Fibroblast of skin of left biceps (primary cell): ENCODE measurements at places on chromosomes 5 and 9.

GRCh38 chr5:109961751-109962150, 272.0 kb downstream of the MAN2A1 start:
- no peak for DNase-seq

DNA sequence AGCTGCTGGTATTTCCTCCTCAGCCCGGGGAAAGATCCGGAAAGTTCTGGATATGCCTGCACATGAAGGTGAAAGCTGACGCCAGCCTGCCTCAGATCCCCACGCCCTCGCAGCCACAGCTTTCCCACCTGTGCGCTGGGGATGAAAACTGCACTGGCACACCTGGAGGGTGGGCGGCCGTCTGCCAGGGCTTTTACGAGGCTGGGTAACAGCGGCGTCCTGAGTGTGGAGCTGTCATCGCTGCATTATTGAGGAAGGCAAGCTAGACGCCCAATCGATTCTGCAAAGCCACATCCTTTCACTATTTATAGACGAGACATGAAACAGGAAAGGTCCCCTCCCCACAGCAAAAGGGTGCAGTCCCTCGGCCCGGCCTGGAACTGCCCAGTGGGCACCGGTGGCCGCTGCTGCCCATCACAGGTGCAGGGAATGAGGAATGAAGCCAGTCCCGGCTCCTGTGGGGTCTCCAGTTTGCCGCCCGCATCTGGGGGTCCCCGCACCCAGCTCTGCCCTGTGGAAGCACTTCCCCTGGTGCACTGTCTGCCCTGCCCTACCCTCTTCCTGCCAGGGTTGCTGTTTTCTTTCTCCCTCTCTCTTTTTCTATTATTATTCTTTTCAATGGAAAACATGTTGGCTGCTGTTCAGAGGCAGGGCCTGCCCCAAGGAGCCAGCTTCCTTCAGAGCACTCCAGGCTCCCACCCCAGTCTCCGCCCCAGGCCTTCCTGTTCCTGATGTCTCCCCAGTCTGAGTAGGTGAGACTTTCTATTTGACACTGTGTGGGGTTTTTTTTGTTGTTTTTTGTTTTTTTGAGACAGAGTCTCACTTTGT, 7.0 kb downstream of the NOTCH1 start:
- DNase-seq, result no peak

DNA sequence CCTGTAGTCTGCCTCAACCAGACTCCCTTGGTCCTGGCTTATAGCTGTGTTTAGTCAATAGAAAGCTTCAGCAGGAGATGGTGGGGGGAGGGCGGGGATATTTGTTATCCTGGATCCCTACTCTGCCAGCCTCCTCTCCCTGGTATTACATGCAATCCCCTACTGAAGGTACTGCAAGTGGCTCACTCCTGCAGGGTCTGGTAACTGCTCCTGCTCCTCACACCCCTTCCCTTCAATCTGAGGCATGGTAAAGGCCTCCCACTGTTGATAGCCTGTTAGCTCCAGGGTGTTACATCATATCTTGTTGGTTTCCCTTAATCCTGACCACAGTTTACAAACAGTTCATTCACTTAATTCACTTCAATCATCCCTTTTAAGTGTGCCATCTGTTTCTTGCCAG, 137.5 kb downstream of the AP3B1 start:
- DNase-seq, result no peak

GRCh38 chr5:178325311-178325678, 92.7 kb upstream of the PHYKPL start:
- DNase-seq, result no peak

DNA sequence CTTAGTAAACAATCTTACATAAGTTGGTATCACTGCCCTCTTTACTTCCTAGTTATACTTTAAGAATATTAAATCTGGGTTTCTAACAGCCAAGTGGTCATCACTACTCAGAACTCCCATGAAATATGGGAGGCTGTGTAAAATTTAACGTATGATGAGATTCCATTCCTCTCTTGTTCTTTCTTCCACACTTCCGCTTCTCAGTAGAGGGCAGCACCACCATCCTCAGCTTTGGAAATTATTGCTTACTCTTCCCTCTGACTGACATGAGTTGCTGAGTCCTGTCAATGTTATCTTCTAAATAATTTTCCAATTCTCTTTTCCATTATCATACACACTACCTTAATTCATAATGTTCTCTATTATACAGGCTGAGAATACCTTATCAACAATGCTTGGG, 194.0 kb downstream of the RFX3 start:
- DNase-seq, result no peak

DNA sequence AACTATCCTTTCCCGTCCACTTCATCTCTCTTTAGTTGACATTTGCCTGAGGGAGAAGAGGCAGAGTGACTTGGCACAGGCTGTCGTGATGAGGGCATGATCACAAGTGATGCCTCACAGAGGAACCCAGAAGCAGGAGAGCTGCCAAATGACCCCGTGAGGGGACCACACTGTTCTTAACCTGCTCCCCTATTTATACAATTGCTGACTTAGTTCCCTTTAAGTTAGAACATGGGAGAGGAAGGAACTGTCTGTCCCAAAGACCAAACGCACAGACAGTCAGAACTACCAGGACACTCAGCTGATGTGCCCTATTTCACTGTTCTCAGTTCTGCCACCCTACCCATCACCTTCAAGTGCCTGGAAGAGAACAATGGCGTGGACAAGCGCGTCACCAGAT, 73.7 kb downstream of the SLC1A3 start:
- DNase-seq, result no peak

DNA sequence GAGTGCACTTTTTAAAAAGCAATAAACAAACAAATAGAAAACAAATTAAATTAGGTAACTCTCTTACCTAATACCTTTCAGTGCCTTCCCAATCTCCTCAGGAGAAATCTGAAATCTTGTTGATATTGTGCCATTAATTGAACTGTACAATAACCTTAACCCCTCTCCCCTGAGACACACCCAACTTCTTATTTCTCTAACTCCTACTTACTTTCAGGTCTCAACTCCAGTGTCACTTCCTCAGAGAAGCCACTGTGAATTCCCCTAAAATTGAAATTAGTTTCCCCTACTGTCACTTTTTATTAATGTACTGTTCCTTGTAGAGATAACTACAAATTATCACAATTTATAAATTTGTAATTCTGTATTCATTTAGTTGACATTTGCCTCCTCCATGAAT, 295.3 kb upstream of the TNC start:
- no peak for DNase-seq

GRCh38 chr5:10323588-10324488, 16.1 kb upstream of the CMBL start:
- DNase-seq, result no peak

GRCh38 chr9:75130621-75131230, 42.4 kb downstream of the OSTF1 start:
- DNase-seq, result peak; percentile 22

GRCh38 chr5:122314036-122314435, 2.0 kb downstream of the SNCAIP start:
- no peak for DNase-seq

DNA sequence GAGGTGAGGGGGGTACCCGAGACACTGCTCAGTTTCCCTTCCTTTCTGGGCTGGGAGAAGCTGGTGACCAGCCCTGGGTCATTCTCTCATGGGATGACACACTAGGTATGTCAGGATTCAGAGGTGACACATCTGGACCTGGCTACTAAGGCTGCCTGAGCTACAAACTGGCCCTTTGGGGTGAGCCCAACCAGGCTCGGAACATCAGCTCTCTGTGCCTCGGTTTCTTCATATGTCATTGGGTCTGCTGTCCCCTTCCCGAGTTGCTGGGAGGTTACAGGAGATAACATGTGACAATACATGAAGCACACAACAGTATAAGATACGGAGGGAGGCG, 11.8 kb downstream of the CARD19 start:
- no peak for DNase-seq

DNA sequence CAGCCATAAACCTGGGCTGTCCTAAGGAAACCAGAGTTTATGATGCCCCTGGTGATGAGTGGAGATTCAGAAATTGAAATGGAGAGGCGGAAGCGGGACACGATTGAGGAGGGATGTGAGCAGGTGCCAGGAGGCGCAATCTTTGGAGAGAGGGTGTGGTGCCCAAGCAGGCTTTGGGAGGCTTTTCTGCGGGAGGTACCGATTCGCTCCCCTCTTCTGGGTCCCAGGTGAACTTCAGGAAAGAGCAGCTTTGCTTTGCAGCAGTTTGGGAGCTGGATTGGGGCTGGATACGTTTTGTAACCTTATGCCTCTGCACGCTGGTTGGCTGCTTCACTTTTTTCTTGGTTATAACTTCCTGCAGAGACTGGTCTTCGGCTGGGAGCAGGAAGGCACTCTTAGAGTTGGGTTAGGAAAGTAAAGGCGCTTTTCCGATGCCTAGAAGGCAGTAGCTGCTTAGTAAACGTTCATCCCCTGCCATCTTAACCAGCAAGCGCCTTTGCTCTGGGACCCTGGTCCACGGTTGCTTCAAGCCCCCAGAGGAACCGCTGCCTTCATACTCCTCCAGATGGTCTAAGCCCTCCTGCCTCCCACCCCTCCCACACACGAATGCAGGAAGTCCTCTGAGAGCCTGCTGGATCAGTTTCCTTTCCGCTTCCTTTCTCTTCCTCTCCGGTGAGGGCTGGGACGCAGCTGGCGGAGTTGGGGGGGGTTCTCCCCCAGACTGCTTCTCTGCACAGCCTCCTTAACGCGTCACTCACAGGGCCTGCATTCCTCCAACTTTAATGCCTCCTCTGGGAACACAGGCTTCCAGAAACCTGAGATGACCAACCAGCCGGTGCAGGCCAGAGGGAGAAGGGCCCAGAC, 15.2 kb upstream of the NEK6 start:
- DNase-seq, result peak; percentile 72

- peak; percentile 13 for DNase-seq
Observed at GRCh38 chr5:170161069-170161468, 55.4 kb downstream of the FOXI1 start.

- no peak for DNase-seq
Observed at GRCh38 chr5:69029292-69029691, 64.5 kb upstream of the SLC30A5 start.

DNA sequence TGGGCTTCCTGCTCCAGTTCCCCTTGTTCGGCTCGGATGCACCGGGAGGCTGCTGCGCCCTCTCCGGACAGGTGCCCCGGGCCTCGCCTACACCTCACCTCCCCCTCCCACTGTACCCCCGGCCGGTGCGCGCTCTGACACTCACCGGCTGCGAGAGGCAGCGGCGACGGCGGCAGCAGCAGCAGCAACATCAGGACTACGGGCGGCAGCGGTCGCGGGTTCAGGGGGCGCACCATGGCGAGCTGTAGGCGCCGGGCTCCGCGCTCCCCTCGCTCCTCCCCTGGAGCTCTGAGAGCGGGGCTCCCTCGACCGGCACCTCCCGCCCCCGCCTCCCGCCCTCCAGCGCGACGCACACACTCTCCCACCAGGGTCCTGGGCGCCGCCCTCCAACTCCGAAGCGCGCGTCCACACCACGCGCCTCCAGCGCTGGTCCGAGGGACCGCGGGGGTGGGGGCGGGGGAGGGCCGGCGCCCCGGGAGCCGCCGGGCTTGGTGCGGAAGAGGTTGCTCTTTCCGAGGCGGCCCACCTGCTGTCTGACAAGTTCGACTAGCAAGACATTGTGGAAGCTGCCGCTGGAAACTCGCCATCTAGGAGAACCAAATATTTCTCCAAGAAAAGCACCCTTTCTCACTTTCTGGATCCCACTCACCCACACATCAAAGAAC, at the start of gene GFRA3:
GFRA3 (minus strand) TSS at position 433 of the 665 bp plus-strand sequence; CDS start at position 236, 197 bp downstream.
- no peak for DNase-seq

DNA sequence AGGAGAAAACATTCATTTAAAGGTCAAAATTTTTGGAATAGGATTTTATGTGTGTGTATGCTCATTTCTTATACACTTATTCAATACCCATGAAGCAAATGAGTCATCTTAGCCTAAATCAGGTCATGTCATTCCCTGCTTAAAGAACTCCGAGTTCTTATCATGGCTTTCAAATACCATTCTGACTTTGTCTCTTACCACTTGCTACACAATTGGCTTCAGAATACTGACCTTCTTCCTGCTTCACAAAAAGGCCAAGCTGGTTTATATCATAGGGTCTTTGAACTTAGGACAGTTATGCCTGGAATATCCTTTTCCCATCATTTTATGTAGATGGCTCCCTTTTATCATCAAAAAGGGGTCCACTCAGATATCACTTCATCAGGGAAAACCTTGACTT, 652.2 kb upstream of the WWC1 start:
- no peak for DNase-seq

DNA sequence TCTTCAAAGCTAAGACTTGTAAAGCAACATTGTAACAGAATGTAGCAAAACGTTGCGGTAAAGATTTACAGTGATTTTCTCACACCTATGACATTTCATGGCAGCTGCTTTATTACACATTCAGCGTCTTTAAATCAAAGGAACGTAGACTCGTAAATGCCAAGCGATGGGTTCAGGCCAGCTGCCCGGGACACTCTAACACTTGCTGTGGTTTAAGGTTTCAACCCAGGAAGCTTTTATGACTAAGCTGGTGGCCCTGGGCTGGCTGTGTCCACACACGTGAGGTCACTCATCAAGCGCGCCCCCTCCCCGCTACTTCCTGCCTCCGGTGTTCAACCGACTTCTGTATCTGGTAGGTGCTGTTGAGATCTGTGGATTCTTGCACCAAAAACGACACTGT, 2.5 kb downstream of the SLC6A18 start:
- DNase-seq, result no peak

DNA sequence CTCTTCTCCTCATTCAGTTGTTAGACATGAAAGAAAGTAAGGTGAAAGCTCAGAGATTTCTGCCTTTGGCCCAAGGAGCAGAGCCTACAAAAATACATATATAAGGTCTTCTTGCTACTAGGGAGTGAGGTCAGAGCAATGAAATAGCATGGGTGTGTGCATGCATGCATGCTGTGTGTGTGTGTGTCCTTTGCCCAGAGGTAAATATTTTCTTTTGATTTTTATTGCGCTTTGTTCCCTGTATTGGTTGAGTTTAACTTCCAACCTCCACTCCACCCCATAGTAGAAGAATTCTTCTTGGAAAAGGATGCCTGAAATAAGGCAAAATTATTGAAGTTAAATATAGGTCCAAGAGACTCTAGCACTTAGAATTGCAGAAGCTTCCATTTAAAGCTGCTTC, 248.0 kb upstream of the PTGER4 start:
- DNase-seq, result no peak

DNA sequence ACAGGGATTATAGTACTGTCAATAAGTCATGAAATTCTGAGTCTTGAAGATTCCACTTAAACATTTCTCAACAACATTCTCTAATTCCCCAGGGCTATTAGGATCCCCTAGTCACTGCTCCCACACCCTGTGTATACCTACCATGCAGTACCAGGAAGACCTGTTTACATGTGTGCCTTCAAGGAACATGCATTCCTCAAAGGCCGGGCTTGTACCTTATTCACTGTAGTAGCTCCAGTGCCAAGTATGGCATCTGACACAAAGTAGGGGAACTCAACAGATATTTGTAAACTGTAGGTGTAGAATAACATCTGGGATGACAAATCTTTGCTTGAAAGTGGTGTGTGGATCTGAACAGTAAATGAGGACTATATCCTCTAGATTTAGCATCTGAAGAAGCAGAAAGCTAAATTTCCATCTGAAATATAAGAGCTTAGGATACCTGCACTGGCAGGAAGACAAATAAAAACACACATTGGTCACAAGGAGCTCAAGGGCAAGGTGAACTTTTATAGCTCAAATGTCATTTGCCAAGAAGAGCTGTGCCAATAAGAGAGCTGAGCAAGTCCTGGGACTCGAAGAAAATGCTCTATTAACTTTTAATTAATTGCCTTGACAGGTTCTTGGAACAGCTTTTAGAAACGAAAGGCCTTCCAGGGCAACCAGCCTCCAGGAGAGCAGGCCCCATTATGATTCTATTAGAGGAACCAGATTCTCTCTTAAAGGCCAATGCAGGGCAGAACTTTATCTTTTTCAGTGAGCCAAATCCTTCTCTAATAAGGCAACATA, 52.3 kb upstream of the MYOT start:
- DNase-seq, result no peak
